Lung (tissue), 17 donors: ENCODE measurements at places on chromosomes 12 and 14. TPM values are rescaled to one million over a fixed set of nuclear protein-coding genes. Genes with fewer than 3 reads are reported as not detected.

OTOGL gene
- 0.09 TPM for polyA plus RNA-seq

GRCh38 chr14:96320605-96321004 lies 42.5 kb downstream of the ATG2B start:
- no peaks in the 10 kb centered on the region for H3K27me3 ChIP-seq
- H3K4me1 ChIP-seq, result no peaks in the 10 kb centered on the region
- H3K4me3 ChIP-seq, result no peak overlapping the region
- H3K36me3 ChIP-seq, result peaks cover 42% of the 10 kb centered on the region
- no peak overlapping the region for H3K27ac ChIP-seq
- no peak for DNase-seq

DNA sequence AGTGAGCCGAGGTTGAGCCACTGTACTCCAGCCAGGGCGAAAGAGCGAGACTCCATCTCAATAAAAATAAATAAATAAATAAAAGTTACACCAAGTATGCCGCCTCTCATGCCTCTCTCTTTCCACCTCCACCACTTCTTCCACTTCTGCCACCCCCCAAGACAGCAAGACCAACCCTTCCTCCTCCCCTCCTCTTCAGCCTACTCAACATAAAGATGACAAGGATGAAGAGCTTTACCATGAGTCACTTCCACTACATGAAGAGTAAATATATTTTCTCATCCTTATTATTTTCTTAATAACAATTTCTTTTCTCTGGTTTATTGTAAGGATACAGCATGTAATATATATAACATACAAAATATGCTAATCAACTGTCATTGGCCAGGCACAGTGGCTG lies 3.6 kb upstream of the TMED2 start:
- peaks cover 22% of the 10 kb centered on the region for H3K4me1 ChIP-seq
- no peaks in the 10 kb centered on the region for H3K27me3 ChIP-seq
- DNase-seq, result no peak

BIN2 gene
- 12.0 TPM for polyA plus RNA-seq

DNA sequence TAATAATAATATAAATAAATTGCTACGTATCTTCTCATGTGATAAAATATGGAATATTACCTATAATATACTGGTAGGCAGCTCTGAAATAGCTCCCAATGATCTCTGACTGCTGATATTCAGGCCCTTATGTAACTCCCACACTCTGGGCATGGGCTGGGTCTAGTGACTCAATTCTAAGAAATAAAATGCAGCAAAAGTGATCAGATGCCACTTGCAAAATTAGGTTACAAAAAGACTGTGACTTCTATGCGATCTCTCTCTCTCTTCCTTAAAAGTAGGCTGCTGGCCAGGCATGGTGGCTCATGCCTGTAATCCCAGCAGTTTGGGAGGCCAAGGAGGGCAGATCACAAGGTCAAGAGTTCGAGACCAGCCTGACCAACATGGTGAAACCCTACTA lies 10.3 kb upstream of the CACNB3 start:
- no peak for DNase-seq
- H3K27me3 ChIP-seq, result no peaks in the 10 kb centered on the region
- no peaks in the 10 kb centered on the region for H3K36me3 ChIP-seq
- peaks cover 20% of the 10 kb centered on the region for H3K4me1 ChIP-seq
- no peak overlapping the region for H3K4me3 ChIP-seq
